Activated CD8-positive, alpha-beta memory T cell treated with anti-CD3 and anti-CD28 coated beads for 1 hour (primary cell): ENCODE measurements at places on chromosomes 3 and 15.

DNA sequence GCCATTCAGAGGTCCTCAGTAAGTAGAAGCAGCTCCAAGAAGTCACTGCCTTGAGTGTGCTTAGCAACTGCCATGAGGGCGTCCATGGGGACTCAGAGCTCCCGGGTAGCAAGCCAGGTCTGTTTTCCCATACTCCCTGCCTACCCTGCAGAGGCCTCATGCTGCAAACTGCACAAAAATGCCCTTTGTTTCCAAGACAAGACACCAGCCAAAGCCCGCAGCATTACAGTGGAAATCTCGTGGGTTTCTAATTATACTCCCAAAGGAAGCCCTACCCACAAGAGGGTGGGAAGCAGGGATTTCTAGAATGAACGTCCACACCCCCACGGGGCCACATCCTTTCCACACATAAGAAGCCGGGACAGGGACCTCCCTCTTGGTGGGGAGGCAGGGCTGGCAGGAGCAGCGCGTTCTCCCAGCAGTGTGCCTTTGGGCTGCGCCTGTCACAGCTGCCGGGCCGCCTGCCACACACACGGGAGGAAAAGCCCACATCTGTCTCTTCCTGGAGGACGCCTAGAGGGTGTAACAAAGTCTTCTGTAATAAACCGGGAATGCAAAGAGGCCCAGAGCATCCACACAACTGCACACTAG, 31.1 kb downstream of the FAM174B start:
- no peak for DNase-seq

DNA sequence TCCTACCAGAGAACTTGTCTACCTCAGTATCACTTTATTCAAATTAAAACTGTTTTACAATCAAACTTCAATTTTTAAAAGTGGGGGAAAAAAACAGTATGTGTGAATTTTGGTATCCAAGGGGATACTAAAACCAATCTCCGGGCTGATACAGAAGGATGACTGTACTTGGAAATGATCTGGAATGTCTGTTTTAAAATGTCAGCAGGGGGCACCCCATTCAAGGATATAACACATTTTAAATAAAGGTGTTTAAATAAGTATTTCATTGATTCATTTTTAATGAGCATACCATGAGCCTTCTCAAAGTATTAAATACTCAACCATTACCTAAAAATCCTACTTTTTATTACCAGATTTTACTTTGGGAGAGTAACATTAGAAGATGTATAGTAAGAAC, 67.9 kb downstream of the ULK4 start:
- no peak for DNase-seq

GRCh38 chr15:68432441-68433064, 590 bp upstream of the ITGA11 start:
- no peak for DNase-seq

DNA sequence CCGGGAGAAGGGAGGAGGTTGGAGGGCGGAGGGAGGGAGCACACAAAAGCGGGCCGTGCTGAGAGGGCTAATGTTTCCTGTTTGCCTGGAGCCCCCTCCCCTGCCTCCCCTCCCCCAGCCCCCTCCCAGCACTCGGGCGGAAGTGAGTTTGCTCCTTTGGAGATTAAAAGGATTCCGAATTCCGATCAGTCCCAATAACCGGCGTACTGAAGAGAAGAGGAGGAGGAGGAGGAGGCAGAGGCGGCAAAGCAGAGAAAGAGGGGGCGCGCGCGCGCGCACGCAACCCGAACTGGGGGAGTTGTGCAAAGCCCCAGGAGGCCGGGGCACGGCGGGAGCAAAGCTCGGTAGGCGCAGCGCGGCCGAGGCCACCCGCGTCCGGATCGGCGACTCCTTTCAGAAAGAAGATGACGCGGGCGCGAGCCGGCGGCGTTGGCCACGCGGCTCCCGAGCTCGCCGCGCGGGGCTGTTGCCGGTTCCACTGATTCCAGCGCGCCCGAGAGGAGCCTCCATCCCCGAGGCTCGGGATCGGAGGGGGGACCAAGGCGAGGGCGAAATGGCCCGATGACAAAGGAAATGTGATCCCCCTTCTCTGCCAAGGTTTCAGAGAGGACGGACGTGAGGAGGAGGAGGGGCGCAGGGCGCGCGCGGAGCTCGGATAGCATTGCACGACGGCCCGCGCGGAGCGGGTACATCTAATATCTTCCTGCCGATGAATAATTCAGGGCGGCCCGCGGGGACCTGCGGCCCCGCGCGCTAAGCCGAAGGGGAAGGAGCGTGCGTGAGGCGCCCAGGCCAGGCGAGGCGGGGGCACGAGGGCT, 1.1 kb upstream of the TRIM71 start:
- DNase-seq: no peak

DNA sequence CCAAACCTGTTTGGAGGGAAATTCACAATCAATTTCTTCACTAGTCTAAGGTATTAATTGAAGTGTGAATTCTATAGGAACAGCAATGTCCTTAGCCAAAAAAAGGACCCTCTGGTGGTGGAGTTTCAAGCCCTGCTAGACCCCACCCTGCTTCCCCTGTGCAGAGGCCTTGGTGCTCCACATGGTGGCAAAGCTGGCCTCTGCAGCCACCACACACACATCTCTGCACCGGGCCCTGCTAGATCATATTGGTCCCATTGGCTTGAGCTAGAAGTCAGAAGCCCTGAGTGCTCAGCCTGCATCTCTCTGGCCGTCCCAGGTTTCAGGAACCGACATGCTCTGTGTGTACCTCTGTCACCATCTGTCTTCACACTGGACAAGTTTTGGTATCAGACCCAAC, 220.9 kb upstream of the TRIM42 start:
- DNase-seq: no peak

- no peak for DNase-seq
These were observed 315.9 kb downstream of the LSAMP start for GRCh38 chr3:116129187-116129946.

DNA sequence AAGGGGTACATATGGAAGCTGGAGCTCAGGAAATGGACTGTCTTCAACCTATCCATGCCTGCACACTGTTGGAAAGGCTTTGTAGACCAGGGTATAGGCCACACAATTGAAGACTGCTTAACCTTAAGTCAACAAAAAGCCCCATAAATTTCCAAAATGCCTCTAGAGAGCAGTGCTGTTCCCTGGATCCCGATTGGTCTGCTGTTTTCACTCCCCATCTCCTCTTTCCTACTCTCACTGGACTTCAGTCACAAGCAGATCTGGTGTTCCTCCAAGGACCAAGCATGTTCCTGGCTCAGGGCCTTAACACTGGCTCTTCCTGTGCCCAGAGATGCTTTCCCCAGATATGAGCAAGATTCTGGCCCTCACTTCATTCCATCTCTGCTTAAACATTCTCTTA, 22.8 kb upstream of the LRRC34 start:
- no peak for DNase-seq

GRCh38 chr15:57100136-57100539, 181.7 kb downstream of the TCF12 start:
- DNase-seq: no peak

GRCh38 chr15:75530169-75530568, 48.9 kb downstream of the PTPN9 start:
- no peak for DNase-seq

DNA sequence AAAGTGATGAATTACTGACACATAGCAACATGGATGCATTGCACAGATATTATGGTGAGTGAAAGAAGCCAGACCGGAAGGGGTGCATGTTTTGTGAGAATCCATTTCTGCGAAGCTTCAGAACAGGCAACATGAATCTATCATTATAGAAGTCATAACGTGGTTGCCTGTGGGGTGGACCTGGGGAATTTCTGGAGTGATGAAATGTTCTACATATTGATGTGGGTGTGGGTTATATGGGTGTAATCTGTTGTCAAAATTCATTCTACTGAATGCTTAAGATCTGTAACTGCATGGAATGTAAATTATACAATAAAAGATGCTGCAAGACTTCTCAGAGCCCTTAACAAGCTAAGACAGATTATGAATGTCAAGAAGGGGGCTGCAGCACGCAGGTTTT, 25.2 kb upstream of the TSPAN3 start:
- no peak for DNase-seq

- DNase-seq: no peak
These were observed 23.8 kb downstream of the DLEC1 start for GRCh38 chr3:38062809-38063208.

DNA sequence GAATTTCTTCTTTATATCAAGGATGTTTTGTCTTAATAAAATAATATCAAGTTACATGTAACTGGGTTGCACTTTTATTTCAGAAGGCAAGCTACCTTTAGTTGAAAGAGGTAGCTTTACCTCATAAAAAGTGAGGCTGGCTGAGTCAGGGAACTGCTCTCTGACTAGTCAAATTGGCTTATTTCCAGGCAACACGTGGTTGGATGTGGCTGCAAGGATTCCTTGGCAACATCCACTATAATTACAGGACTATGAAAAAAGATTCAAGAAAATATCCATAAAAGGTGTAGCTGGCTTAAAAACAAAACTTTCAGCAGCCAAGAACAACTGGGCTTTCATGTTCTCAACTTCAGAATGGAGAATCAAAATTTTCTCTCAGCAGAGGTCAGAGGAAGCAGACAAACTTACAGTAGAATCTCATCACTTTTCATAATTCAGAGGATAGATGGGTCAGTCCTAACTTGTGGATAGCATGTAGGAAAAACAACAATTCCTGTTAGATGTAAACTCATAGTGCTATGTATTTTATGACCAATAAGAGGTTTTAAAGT, 779.1 kb downstream of the MECOM start:
- no peak for DNase-seq

DNA sequence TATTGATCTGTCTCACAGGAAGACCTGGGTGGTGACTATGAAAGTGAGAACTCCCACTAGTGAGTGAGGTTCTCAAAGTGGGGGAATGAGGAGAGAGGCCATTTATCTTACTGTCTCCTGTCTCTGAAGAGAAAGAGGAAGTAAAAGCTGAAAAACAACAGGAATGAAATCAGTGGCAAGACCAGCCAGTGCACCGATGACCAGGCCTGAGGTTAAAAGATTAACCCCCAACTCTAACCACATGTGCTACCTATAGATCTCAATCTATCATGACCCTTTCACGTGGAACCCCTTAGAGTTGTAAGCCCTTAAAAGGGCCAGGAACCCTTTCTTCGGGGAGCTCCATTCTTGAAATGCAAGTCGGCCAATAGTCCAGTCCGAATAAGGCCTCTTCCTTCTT, 239.3 kb upstream of the CNTN6 start:
- DNase-seq: no peak

DNA sequence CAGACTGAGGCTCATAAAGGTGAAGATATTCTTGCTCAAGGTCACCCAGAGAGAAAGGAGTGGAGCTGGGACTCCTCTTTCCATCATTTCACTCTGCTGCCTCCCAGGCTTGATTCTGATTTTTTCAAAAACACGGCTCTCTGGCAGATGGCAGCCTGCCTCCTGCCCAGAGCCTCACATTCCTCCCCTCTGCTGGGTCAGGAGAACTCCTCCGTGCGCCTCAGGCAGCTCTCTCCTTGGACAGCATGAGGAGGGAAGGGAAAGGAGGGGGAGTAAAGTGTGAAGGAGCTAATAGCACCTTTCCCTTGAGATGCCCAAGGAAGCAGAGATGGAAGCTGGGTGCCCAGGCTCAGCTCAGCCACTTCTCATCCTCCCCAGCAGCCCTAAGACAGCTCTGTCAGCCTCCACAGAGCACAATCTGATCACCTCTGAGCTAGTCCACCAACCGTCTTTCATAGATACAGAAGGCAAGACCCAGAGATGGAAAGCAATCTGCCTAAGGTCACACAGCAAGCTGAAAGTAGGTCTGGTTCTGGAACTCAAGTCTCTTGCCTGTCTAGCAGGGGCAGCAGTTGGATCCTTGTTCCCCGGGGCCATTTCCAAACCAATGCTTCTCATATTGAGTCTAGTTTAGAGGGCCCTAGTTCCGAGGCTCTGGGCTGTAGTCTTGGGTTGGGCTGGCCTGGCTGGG, 3.5 kb downstream of the RLBP1 start:
- no peak for DNase-seq

DNA sequence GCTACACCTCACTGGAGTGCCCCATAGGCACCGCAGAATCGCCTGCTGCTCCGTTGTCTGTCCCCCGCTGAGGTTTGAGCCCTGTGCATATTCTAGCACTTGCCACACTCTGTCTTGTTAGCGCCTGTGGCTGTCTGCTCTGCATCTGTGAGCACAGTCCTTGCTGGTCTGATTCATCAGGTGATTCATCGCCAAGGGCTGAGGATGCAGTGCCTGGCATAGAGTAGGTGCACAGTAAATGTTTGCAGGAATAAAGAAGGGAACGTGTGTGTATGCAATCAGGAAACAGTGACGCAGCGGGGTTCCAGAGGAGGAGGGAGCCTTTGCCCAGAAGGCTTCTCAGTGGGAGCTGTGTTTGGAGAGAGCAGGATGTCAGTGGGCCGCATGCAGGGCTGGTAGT, 124.0 kb upstream of the PLXNA1 start:
- no peak for DNase-seq

GRCh38 chr3:47527952-47528725, 14.6 kb upstream of the ELP6 start:
- no peak for DNase-seq

DNA sequence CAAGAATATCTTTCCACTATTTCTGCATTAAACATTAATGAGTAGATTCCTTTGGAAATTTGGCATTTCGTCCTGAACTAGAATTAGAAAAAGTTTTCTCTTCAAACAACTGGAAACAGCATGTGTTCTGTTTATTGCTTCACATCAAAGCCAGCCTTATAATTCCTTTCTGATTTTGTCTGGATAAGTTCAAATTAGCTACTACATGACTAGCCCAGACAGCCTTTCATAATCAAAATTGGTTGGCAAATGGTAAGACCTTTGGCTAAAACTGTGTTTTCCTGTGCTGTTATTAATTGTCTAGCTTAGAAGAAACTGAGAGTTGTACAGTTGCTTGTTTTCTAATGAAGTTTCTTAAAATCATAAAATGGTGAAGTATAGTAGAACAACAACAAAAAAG, 52.7 kb upstream of the P3H2 start:
- DNase-seq: no peak

DNA sequence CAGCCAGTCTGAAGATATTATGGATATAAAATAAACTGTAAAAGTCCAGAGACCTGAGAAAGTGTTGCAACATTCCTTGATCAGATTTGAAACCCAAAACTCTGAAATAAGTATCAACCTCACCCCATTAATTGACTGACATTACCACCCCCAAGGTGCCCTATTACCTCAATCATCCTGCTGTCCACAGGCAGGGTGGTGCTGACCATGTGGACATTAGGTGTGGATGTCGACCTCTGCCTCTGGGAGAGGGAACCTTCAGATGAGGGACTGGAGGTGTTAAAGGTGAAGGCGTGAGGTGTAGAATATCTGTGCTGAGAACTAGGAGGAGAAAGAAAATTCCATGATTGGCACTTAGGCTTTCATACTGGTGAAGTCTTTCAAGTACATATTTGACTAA, 47.1 kb downstream of the MKRN2 start:
- DNase-seq: no peak

GRCh38 chr3:32757618-32758374, 60.0 kb upstream of the TRIM71 start:
- DNase-seq: no peak
